ENCODE measurements at places on chromosomes 1 and 21.

DNA sequence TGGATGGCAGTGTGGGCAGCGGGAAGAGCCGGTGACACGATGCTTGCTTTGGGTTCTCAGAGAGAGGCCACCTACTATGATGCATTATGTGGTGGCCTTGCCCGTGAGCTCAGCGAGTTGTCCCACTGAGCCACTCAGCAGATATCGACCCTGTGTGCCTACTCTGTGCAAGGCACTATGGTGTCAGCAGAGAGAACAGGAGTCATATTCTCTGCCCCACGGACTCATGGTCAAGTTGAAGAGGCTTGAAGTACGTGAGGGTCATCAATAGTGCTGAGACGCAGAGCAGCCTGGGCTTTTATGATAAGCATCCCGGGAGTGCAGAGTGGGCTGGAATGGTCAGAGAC is 466.2 kb downstream of the CAMTA1 start:
- DNase-seq: peak; percentile 29
- H3K4me3 ChIP-seq: no peak overlapping the region
- H3K27me3 ChIP-seq: peaks cover 6% of the 10 kb centered on the region
- no peaks in the 10 kb centered on the region for H3K4me1 ChIP-seq
- H3K36me3 ChIP-seq: no peaks in the 10 kb centered on the region

DNA sequence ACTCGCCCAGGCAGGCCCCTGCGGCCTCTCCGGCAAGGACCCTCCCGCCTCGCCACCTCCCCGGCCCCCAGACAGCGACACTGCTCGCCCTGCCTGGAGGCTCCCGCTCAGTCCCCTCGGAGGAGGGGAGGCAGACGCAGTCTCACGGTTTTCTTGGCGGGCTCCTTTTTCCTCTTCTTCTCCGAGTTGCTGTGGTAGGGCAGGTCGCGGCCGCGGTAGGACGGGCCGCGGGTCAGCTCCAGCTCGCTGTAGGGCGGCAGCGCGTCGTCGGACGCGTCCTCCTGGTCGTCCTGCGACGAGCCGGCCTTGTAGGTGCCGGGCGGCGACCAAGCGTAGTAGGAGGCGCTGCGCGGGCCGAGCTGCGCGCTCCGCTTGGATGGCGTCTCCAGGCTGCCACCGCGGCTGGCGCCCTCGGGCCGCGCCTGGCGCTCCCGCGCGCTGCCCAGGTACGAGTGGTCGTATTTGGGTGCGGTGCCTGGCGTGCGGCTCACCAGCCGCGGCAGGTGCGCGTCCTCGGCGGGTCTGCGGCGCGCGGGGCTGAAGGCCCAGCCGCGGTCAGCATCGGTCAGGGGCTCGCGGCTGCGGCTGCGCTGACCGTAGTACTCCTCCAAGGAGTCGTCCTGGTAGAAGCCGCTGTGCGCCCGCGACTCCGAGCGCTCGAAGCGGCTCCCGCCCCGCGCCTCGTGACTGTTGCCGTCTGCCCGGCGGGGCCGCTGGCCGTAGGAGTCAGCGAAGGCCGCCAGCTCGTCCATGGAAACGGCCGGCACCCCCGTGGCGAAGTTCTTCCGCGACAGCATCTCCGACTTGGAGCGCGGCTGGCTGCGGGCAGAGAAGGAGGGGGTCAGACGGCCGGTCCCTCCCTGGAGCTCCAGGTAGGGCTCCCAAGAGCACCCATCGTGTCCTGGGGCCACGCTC is 44.8 kb upstream of the TADA1 start:
- H3K4me3 ChIP-seq: peak overlapping the region; percentile 47
- DNase-seq: no peak
- H3K4me1 ChIP-seq: no peaks in the 10 kb centered on the region
- H3K27me3 ChIP-seq: peaks cover 25% of the 10 kb centered on the region
- peaks cover 14% of the 10 kb centered on the region for H3K36me3 ChIP-seq

- H3K4me3 ChIP-seq: no peak overlapping the region
- H3K4me1 ChIP-seq: peaks cover 17% of the 10 kb centered on the region
- H3K27ac ChIP-seq: no peak overlapping the region
- peaks cover 54% of the 10 kb centered on the region for H3K36me3 ChIP-seq
- DNase-seq: no peak
These were observed 64.0 kb downstream of the ZBTB17 start for GRCh38 chr1:15911927-15912326.

DNA sequence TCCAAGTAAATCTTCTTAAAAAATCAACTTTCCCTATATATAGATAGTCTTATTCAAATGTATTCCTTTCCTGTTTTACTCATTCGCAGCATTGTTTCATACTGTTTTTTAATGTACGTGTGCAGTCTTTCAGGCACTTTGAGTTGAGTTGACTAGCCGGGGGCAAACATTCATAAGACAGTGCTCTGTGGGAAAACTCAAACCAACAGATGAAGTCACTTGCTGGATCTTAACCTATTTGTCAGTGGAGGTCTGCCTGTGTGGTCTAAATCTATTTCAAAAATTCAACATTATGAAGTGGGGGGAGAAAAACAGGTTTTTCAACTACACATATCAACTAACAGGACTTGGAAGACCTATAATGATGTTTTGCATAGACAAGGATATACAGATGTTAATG is 6.2 kb downstream of the HSD11B1 start:
- no peaks in the 10 kb centered on the region for H3K27me3 ChIP-seq
- H3K4me1 ChIP-seq: peaks cover 64% of the 10 kb centered on the region
- no peak for DNase-seq

GRCh38 chr1:23446661-23447310 is 22.2 kb upstream of the TCEA3 start:
- no peak for DNase-seq
- H3K4me3 ChIP-seq: no peak overlapping the region
- H3K27me3 ChIP-seq: peaks cover 6% of the 10 kb centered on the region
- H3K36me3 ChIP-seq: no peaks in the 10 kb centered on the region

GRCh38 chr21:45012662-45013259 is 61.6 kb upstream of the ADARB1 start:
- no peaks in the 10 kb centered on the region for H3K36me3 ChIP-seq
- peaks cover 58% of the 10 kb centered on the region for H3K27me3 ChIP-seq
- H3K4me1 ChIP-seq: peaks cover 3% of the 10 kb centered on the region
- H3K27ac ChIP-seq: no peak overlapping the region

GRCh38 chr1:35854989-35855700 is 27.9 kb upstream of the AGO1 start:
- peaks cover 22% of the 10 kb centered on the region for H3K36me3 ChIP-seq
- H3K27me3 ChIP-seq: no peaks in the 10 kb centered on the region
- H3K27ac ChIP-seq: no peak overlapping the region

DNA sequence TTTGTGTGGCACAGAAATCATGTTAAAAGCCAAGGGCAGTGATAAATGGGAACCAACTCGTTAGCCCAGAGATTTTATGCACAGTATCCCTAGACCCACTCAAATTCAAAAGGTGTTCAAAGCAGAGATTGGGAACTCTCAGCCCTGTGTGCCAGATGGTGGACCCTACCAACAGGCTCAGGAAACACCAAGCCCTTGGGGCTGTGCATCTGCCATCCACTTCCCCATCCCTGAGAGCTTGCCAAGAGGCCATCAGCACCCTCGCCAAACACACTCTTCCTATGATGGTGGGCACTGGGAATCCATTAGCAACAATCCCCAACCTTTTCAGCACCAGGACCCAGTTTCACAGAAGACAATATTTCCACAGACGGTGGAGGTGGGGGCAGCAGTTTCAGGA is 194.2 kb upstream of the NFIA start:
- H3K36me3 ChIP-seq: no peaks in the 10 kb centered on the region
- no peaks in the 10 kb centered on the region for H3K4me1 ChIP-seq
- H3K4me3 ChIP-seq: no peak overlapping the region
- DNase-seq: no peak

GRCh38 chr1:181557313-181557712 is 74.0 kb downstream of the CACNA1E start:
- DNase-seq: no peak
- H3K36me3 ChIP-seq: no peaks in the 10 kb centered on the region
- no peak overlapping the region for H3K27ac ChIP-seq
- H3K4me3 ChIP-seq: no peak overlapping the region
- no peaks in the 10 kb centered on the region for H3K4me1 ChIP-seq

- peaks cover 12% of the 10 kb centered on the region for H3K4me1 ChIP-seq
- H3K27ac ChIP-seq: no peak overlapping the region
- DNase-seq: peak; percentile 61
- H3K4me3 ChIP-seq: peak overlapping the region; percentile 56
These were observed 1.1 kb downstream of the PLXNA2 start for GRCh38 chr1:208242941-208243526.

GRCh38 chr1:18651713-18652112 is 21.1 kb downstream of the PAX7 start:
- H3K4me3 ChIP-seq: no peak overlapping the region
- peaks cover 69% of the 10 kb centered on the region for H3K27me3 ChIP-seq
- H3K4me1 ChIP-seq: peaks cover 10% of the 10 kb centered on the region
- DNase-seq: no peak
- no peak overlapping the region for H3K27ac ChIP-seq

DNA sequence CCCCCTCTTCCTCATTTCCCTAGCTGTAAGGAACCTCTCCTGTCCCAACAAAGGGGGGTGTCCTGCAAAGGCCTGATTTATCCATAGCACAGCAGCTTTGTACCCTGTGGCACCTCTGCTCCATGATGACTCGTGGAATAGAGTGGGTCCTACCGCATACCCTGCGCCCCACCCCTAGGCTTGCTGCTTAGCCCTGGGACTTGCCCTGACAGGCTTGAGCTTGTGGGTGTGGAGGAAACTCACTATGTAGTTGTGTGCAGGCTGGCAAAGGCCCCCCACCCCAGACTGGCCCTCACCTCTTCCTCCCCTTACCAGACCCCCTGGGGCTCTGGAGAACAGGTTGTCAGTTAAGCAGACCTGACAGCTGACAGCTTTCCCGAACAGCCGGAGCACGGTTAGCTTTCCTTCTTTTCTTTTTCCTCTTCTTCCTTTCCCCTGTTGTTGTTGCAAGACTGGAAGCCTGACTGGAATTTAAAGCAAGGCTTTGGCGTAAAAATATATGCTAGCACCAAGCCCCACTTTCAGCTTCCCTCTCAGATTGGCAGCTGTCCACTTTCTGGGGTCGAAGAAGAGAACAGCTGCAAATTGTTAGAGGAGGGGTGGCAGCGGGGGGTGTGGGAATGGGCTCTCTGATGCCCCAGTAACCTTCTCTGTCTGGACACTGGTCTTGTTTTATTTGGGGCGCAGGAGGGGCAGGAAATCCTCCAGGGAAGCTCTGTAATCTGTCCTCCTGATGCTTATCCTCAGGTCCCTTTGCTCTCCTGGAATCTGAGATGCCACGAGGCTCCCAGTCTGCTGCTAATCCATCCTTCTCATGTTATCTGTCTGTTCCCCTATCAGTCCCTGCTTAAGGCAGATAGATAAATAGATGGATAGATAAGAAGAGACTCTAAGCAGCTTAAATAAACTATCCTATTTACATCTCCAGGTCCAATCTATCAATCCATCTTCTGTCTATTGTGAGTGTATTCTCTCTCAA is 134.6 kb downstream of the BRINP2 start:
- no peaks in the 10 kb centered on the region for H3K36me3 ChIP-seq
- H3K27me3 ChIP-seq: no peaks in the 10 kb centered on the region
- DNase-seq: no peak

DNA sequence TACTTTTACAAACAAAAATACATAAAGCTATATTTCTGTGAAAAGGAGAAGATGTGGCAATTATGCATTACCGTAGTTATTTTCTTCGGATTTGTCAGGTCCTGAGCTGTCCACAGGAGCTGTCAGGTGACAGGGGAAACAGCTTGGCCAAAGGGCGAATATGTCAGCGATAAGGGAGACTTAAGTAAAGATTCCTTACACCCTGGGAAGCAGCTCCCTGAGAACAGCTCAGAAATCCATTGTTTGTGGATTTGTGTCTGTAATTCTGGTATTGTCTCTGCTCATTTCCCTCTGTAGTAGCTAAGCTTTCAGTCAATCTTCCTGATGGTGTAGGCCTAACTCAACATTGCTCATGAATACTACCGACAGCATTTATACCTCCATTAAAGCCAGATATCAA is 7.1 kb upstream of the CD34 start:
- DNase-seq: peak; percentile 26
- peaks cover 55% of the 10 kb centered on the region for H3K27me3 ChIP-seq
- no peaks in the 10 kb centered on the region for H3K36me3 ChIP-seq
- H3K4me3 ChIP-seq: no peak overlapping the region

GRCh38 chr1:77544845-77545244 is 137.6 kb downstream of the ZZZ3 start:
- no peaks in the 10 kb centered on the region for H3K36me3 ChIP-seq

DNA sequence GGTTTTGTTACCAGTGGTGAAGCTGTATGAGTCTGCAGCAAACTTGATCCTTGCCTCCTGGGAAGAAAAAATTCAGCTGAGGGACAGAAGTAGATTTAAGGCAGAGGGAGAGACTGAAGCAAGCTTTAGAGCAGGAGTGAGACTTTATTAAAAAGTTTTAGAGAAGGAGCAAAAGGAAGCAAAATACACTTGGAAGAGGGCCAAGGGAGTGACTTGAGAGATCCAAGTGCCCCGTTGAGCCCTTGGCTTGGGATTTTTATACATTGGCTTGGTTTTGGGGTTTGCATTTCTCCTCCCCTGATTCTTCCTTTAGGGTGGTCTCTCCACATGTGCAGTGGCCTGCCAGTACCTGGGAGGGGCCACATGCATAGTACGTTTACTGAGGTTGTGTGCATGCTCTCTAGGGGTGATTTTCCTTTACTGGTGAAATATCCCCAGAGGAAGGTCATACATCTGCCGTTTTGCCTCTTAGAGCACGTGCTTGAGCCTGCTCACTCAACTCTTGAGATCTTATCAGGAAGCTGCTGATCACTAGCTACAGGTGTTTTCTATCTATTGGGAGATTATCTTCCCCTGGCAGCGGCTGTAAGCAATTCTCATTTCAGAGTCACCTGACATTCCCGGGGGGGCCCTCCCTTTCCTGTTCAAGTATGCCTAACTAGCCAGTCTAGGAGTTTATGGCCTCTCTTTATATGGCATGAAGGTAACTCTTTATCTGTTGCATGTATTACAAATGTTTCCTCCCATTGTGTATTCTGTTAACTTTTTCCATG is 20.3 kb downstream of the FASLG start:
- DNase-seq: no peak
- H3K27ac ChIP-seq: peak overlapping the region; percentile 48
- peaks cover 44% of the 10 kb centered on the region for H3K4me1 ChIP-seq
- no peaks in the 10 kb centered on the region for H3K27me3 ChIP-seq

- peaks cover 7% of the 10 kb centered on the region for H3K27me3 ChIP-seq
- no peaks in the 10 kb centered on the region for H3K36me3 ChIP-seq
- peaks cover 5% of the 10 kb centered on the region for H3K4me1 ChIP-seq
- DNase-seq: no peak
These were observed at the start of gene SLC9C2 for GRCh38 chr1:173603056-173603591. Gene SLC9C2 (minus strand): TSS chr1:173603072. CDS start chr1:173601776, 1,296 bp downstream.

- H3K27me3 ChIP-seq: peaks cover 5% of the 10 kb centered on the region
- H3K36me3 ChIP-seq: no peaks in the 10 kb centered on the region
- H3K4me1 ChIP-seq: no peaks in the 10 kb centered on the region
- DNase-seq: peak; percentile 32
These were observed 186.3 kb upstream of the USP25 start for GRCh38 chr21:15543473-15543872.

DNA sequence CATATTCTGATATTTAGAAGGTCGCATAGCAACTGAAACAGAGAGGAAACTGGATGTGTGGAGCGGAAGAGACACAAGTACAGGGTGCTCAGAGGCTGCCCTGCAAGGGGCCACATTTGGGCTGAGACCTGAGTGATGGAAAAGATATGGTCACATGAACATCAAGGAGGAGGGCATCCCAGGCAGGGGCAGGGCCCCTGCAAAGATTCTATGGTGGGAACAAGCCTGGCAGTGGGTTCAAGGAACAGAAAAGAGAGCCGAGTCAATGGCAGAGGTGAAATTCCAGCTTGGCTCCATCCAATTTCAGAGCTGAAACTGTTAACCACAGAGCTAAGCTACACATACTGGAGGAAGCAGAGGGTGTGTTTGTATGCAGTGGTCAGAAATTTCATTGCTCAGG is 227.7 kb downstream of the PRDM2 start:
- H3K36me3 ChIP-seq: no peaks in the 10 kb centered on the region
- DNase-seq: no peak
- no peaks in the 10 kb centered on the region for H3K4me1 ChIP-seq
- no peak overlapping the region for H3K4me3 ChIP-seq
- peaks cover 10% of the 10 kb centered on the region for H3K27me3 ChIP-seq
- no peak overlapping the region for H3K27ac ChIP-seq
